NCI-H510A (cell line): ENCODE measurements at places on chromosomes 2 and 18.

- no peak for DNase-seq
Observed at GRCh38 chr2:100077456-100077855, 64.9 kb downstream of the AFF3 start.

DNA sequence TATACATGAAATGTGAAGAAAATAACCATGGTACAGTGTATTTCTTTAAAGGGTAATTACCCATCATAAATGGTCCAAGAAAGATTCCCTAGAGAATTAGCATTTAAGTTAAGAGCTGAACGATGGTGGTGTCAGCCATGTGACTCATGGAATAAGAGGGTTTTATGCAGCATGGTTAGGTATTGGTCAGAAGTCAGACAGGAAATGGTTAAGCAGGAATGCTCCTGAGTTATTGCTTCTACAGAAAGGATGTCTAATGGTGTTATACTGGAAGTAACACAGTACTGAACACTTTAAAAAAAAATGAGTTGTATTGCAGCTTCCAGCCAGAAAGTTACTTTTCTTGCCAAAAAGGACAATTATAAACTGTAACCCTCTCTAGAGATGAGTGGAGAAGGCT is 72.7 kb upstream of the UBE2E3 start:
- DNase-seq: no peak

DNA sequence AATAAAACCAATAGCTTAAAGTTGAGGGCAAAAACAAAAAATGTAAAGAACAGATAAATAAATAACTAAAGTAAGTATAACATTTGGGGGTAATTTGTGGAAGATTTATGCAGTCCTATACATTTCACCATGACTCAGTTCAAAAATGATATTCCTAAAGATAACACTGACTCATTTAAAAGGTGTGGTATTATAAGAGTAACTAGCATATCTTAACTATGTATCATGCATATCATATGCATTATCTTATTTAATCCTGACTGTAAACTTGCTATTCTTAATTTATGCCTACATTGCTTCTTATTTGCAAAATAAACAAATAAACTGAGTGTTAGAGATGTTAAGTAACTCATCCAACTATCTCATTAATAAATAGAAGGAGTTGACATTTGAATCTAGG is 726.5 kb upstream of the PKDCC start:
- no peak for DNase-seq

GRCh38 chr2:219252900-219253752 is at the start of gene TUBA4B:
Gene TUBA4B (plus strand): TSS chr2:219253243. CDS start chr2:219253408, 165 bp downstream.
- peak; percentile 22 for DNase-seq

DNA sequence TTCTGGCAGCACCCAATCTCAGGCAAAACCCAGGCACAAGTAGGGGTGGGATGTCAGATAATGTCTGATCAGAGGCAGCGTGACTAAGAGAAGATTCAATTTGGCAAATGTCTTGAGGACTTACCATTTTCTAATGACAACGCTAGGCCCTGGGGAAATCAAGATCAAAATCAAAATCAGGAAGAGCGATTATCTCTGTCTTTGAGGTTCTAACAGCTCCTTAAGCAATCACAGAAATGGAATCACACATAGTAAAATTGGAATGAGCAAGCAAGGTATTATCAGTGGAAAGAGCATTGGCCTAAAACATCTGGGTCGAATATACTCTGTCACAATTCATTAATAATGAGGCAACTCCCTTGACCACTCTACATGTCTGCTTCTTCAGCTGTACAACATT is 8.6 kb upstream of the SERPINB2 start:
- no peak for DNase-seq

DNA sequence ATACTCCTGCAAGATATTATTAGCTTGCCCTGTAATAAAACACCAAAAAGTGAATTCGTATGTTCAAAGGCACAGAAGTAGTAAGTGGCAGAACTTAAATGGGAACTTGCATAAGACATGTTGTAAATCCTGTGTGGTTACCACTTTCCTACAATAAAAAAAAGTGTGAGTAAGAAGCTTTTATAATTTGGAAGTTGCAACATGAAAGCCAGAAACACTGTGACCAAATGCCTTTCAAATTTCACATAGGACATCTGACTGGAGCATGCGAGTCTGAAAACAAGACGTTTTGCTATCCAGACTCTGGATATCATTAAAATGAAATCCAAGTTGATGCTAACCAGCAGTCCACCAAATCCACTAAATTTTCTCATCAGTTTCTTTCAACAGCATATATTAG is 886.2 kb upstream of the NRXN1 start:
- DNase-seq: no peak

- no peak for DNase-seq
Observed at GRCh38 chr2:150742094-150742493, 254.6 kb upstream of the RND3 start.

DNA sequence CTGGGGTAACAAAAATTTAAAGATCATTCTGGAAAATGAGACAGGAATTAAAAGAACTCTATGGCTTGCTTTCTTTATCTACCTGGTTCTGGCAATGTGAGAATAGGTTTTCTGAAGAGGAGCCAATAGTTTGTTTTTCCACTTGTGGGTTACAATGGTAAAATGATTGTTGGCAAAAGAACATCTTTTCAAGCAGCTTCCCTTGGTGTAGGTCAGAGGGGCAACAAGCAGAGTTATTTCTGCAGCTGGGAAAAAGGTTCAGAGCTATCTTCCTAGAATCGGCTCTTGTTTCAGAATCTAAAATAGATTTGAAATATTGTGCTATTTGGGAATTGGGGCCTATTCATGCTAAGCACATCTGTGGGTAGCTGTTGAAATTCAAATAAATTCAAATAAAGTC is 11.5 kb upstream of the TSPYL6 start:
- no peak for DNase-seq

DNA sequence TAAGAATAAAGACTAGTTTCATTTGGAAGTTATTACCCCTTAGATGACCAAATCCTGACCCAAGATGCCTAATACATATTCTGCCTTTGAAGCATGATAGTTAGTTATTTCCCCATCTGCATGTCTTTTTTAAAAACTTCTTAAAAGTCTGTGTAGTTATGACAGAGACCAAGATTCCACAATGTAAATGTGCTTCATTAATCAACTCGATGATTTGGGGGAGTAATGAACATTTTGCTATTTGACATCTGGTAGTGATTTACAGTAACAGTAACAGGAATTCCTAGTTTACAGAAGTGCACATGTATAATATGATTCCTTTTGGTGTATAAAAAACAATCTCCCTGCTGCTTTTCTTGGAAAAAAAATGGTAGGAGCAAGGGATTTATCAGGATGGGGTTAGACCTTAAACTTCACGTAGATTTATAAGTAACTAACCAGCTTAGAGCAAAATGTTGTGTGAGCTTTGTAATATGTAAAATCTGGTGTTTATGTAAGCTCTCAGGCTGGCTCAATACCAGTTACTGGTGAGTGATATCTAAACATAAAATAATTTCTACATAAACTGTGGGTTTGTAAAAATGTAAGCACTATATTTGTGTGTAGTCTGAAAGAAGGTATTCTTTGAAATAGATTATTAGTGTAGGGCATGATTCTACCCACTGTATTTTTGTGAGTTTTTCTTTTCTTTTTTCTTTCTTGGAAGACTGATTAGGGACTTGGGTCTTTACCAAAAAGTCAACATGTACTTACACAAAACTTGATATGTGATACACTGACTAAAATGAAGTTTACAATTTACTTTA is 641.6 kb downstream of the EPHA4 start:
- no peak for DNase-seq

DNA sequence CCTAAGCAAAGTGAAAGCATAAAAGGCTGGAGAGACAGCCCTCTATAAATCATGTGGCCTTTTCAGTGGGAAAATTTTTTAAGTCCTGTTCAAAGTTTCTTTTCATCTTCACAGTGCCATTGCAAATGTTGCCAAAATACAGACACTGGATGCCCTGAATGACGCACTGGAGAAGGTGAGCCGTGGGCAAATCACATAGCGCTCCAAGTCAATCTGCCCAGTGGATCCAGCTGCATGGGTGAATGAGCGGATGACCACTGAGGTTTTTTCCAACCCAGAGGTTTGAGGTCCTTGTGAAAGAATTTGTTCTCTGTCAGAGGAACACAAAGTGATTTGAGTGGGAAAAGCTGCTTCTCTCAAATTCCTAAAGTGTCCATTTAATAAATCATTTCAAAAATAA is 11.8 kb downstream of the DAPL1 start:
- DNase-seq: no peak

GRCh38 chr2:64303250-64303649 is 150.7 kb upstream of the LGALSL start:
- DNase-seq: no peak

DNA sequence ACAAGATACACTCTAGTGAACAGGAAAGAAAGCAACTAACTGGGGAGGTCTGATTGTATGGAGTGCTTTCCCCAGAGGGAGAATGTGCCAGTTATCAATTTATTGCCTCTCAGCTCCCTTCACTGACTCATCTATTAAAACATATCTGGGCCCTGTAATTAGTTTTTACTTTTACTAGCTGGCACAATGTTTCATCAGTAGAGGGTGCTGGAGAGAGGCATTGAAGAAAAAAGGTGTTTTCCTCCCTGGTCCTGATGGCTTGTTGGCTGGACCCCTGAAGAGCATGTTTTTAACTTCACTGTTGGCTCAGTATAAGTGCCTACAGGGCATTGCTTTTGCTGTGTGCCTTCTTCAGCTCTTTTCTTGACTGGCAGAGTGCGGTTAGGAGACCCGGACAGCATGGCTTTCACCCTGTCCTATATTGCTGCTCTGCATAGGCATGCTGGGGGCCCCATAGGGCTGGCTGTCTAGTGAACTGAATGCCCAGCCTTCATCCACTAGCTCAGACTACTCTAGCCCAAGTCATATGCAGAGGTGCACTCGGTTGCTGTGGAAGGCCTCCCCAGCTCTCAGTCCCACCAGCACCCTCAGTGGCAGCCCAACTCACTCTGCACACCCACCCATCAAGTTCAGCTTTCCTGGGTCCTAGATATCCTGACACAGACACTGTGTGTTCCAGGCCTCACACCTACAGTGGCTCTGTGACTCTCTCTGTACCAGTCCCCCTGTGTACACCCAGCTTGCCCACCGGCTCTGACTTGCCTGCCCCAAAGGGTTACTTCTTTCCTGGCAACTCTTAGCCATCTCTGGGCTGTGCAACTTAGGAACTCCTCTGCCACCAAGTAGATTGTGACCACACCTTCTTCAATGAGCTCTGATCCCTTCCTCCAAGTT is 62.3 kb upstream of the ACYP2 start:
- no peak for DNase-seq

DNA sequence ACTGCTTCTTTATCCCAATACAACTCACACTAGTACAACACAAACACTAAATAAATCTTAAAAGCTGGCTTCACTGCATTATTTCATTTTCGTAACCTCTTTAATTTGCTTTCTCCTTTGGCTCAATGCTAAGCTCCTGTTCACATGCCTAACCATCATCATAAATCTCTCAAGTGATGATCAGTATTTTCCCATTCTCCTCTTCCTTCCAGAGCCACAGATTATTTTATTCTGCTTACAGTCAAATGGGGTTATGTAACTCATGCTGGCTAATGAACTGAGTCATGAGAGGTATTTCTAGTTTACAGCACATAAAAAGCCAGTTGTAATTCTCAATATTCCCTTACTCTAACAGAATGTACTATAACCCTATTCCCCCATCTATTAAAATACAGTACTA is 350.4 kb upstream of the ZC3H15 start:
- DNase-seq: no peak

DNA sequence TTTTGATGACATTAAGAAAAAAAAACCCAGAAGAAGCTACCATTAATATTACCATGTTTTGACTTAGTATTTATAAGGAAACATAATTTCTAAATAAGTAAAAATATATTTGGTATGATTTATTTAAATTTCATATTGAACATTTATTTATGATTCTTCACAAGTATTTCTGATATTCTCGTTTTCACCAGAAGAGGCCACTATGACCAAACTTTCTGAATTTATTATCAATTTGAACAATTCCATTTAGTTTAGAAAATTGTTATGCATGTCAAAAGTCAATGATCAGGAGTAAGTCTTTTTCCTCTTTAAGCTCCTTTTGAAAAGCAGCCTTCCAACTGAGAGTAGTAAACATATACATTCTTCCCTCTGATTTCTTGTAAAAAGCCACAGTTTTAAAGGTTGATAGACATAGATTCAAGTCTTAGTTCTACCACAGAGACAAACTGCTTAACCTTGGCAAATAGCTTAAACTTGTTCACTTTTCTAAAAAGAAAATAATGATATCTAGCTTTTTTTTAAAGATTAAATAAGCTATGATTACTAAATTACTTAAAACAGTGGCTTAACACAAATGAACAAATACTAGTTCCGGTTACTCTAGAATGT is 329.9 kb downstream of the TRIB2 start:
- DNase-seq: no peak

- no peak for DNase-seq
Observed at GRCh38 chr2:61811821-61812220, 42.0 kb downstream of the FAM161A start.

DNA sequence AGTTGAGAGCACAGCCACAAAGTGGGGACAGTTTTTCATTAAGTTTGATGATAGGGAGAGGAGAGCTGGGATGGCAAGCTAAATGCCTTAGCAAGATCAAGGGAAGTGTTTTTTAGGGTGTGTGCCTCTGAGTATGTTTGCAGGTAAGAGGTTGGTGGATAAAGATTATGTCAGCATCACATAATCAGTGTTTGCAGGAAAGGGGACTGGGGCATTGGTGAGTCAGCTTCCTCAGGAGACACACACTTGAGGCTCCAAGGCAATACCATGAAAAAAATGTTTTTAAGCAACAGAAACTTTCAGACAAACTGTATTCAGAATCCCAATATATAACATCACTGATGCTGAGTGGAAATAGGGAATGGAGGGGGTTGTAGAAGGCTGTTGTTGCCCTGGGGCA is 25.4 kb upstream of the DTNB start:
- DNase-seq: no peak

DNA sequence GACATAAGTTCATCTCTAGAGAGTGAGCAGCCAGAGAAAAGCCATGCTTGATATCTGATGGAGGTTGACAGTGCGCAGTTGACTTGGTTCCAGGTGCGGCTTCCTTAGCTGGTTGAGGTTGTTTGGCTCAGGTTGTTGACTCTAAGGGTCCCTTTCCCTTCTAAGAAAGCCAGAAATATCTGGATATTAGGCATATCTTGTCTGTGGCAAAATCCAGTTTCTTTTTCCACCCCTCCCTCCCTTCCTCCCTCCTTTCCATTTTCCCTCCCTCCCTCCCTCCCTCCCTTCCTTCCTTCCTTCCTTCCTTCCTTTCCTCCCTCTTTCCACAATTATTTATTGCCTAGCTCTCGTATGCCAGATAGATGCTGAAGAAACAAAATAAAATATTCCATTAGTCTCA is 82.6 kb upstream of the TNP1 start:
- DNase-seq: no peak

- DNase-seq: peak; percentile 61
Observed at GRCh38 chr2:135820003-135820618, 16.9 kb downstream of the LCT start.
